ENCODE measurements at places on chromosomes 5 and 9. TPM values are rescaled to one million over a fixed set of nuclear protein-coding genes. Genes with fewer than 3 reads are reported as not detected.

GRCh38 chr9:94950579-94951323, 224.3 kb downstream of the AOPEP start:
- H3K27me3 ChIP-seq, result no peaks in the 10 kb centered on the region
- H3K27ac ChIP-seq, result no peak overlapping the region
- no peak overlapping the region for H3K4me3 ChIP-seq
- H3K4me1 ChIP-seq, result peaks cover 29% of the 10 kb centered on the region
- no peaks in the 10 kb centered on the region for H3K36me3 ChIP-seq
- DNase-seq, result peak; percentile 52

GRCh38 chr9:138065287-138065686, 187.7 kb downstream of the CACNA1B start:
- no peaks in the 10 kb centered on the region for H3K4me1 ChIP-seq
- no peak overlapping the region for H3K4me3 ChIP-seq
- peaks cover 10% of the 10 kb centered on the region for H3K27me3 ChIP-seq
- no peak overlapping the region for H3K27ac ChIP-seq

DNA sequence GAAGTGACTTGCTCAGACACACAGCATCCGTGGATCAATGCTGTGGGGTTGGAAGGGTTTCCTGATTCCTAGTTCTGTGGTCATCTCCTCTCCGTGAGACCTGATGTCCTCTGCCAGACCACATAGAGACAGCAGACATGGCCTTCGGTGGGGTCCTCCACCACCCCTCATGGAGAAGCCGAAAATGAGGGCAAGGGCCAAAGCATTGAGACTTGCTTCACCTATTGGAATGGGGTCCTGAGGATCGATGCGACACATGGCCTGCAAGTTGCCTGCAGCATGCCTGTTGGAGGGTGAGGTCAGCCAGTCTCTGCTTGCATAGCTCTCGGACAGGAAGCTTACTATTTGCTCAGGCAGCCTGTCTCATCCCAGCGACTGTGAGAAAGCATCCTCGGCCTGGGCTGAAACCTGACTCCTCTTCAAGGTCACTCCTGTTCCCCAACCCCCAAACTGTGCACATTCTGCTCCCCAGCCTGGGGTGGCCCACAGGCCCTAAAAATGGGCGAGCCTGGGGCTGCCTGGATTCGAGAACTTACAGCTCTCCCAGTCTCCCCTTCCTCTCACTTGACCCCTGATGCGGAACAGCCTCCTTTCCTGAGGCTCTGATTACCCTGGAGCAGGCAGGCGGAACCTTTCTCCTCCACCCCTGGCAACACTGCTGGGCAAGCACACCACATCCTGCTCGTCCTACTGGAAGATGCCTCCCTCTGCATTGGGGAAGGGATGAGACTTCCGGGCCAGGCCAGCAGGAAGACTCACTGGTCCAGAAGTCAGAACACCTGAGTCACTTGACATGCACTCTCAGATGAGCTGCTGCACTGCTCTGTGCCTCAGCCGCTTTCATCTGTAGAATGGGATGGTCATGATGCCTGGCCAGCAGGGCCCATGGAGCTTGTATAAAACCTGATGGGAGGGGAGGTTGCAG, 186.9 kb downstream of the RGS3 start:
- H3K4me3 ChIP-seq, result no peak overlapping the region
- H3K36me3 ChIP-seq, result no peaks in the 10 kb centered on the region
- peaks cover 18% of the 10 kb centered on the region for H3K4me1 ChIP-seq
- H3K27ac ChIP-seq, result peak overlapping the region; percentile 92

- peak overlapping the region; percentile 3 for H3K27ac ChIP-seq
- H3K4me3 ChIP-seq, result no peak overlapping the region
Measured at GRCh38 chr5:16539169-16539666, 73.6 kb upstream of the ZNF622 start.

DNA sequence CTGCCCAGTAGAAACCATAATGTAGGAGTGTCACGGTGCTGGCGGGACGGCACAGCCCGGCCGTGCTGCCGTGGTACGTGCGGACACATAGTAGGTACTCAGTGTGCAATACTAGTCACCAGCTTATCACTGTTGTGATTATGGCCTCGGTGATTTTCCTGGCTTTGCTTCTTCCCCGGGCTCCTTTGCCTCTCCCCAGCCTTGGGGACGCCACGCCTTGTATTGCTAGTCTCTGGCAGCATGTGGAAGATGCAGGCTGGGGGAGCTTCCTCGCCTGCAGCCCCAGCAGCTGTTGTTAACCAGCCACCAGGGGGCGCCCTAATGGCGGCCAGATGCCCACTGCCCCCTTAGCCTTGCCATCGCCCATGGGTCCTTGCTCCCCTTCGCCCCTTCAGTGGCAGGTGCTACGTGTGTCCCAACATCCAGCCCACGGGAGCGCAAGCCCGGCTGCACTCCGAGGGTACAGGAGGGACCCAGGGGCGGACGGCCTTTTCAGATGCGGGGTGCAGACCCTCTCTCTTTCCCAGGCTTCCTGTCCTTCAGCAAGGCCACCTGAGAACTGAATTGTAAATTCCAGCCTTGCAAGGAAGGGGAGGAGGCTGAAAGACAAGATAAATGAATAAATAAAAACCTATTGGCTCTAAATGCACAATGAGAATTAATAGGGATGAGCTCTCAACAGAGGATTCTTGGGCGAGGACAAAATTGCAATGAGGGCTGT, 8.0 kb downstream of the NTNG2 start:
- no peaks in the 10 kb centered on the region for H3K4me1 ChIP-seq
- peak; percentile 41 for DNase-seq
- H3K36me3 ChIP-seq, result no peaks in the 10 kb centered on the region
- peaks cover 16% of the 10 kb centered on the region for H3K27me3 ChIP-seq
- no peak overlapping the region for H3K27ac ChIP-seq
- H3K4me3 ChIP-seq, result no peak overlapping the region

GRCh38 chr9:98796364-98797101, at the start of gene ANKS6:
ANKS6 (minus strand) TSS chr9:98796555; CDS start chr9:98796491, 64 bp downstream.
- H3K4me1 ChIP-seq, result peaks cover 20% of the 10 kb centered on the region
- H3K27me3 ChIP-seq, result no peaks in the 10 kb centered on the region
- DNase-seq, result peak; percentile 75
- peak within 1 kb of the TSS; percentile 80 for H3K4me3 ChIP-seq
- H3K36me3 ChIP-seq, result no peaks in the 10 kb centered on the region

- DNase-seq, result peak; percentile 19
- H3K27me3 ChIP-seq, result no peaks in the 10 kb centered on the region
- peaks cover 28% of the 10 kb centered on the region for H3K4me1 ChIP-seq
- no peaks in the 10 kb centered on the region for H3K36me3 ChIP-seq
- H3K4me3 ChIP-seq, result no peak overlapping the region
- H3K27ac ChIP-seq, result no peak overlapping the region
Measured at GRCh38 chr9:18666348-18666747, 192.4 kb downstream of the ADAMTSL1 start.

- DNase-seq, result peak; percentile 39
- H3K4me1 ChIP-seq, result peaks cover 41% of the 10 kb centered on the region
- H3K27me3 ChIP-seq, result no peaks in the 10 kb centered on the region
- H3K36me3 ChIP-seq, result no peaks in the 10 kb centered on the region
- peak within 1 kb of the TSS; percentile 64 for H3K27ac ChIP-seq
- H3K4me3 ChIP-seq, result peak within 1 kb of the TSS; percentile 89
Measured at GRCh38 chr9:16870596-16871335, at the start of gene BNC2. BNC2 (minus strand) TSS chr9:16870670; CDS start chr9:16870648, 22 bp downstream.

GRCh38 chr9:115599898-115600297, 481.9 kb upstream of the TNC start:
- peaks cover 18% of the 10 kb centered on the region for H3K4me1 ChIP-seq
- H3K27me3 ChIP-seq, result no peaks in the 10 kb centered on the region
- no peak for DNase-seq
- H3K36me3 ChIP-seq, result no peaks in the 10 kb centered on the region

GRCh38 chr5:76084496-76085242, 1.5 kb downstream of the SV2C start:
- H3K4me1 ChIP-seq, result no peaks in the 10 kb centered on the region
- H3K36me3 ChIP-seq, result no peaks in the 10 kb centered on the region
- H3K27me3 ChIP-seq, result peaks cover 54% of the 10 kb centered on the region

GRCh38 chr5:165086465-165086864, 1581.0 kb downstream of the MAT2B start:
- H3K4me3 ChIP-seq, result no peak overlapping the region
- no peaks in the 10 kb centered on the region for H3K4me1 ChIP-seq
- no peaks in the 10 kb centered on the region for H3K36me3 ChIP-seq
- no peak overlapping the region for H3K27ac ChIP-seq
- no peaks in the 10 kb centered on the region for H3K27me3 ChIP-seq

GRCh38 chr5:44275908-44276307, 113.3 kb downstream of the FGF10 start:
- H3K27me3 ChIP-seq, result peaks cover 4% of the 10 kb centered on the region
- H3K4me1 ChIP-seq, result no peaks in the 10 kb centered on the region
- no peaks in the 10 kb centered on the region for H3K36me3 ChIP-seq

DNA sequence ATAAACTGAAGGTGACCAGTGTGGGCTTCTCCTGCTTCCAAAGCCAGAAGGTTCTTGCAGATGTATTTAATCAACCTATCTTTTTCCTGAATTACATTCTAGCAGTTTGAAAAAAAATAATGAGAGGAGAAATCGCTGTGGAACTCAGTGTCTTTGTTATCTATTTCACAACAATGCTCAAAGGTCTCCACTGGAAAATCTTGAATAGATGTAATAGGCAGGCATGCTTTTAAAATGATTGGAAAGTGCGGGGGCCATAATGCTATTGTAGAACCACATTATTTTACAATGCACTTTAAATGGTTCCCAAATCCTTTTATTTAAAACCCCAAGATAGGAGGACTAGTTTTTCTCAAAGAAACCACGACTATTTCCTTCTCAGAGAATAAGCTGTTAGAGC, 23.3 kb downstream of the ENC1 start:
- no peaks in the 10 kb centered on the region for H3K27me3 ChIP-seq
- H3K4me3 ChIP-seq, result no peak overlapping the region
- no peaks in the 10 kb centered on the region for H3K36me3 ChIP-seq

DNA sequence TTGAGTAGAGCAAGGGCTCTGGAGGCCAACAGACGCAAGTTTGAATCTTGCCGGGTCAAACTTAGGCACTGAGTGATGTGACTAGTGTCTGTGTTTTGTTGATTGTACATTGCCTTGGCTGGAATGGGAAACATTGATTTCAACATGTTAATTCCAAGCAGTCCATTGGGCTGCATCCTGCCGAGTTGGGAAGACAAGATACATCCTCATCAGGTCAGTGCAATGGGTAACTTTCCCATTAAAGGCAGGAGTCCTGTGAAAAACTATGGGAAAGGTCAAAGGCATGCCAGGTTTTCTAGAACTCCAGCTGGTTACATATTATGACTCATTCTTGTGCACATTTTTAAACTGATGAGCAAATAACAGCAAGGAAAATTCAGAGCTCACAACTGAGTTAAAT, 126.5 kb upstream of the ABCA1 start:
- peaks cover 27% of the 10 kb centered on the region for H3K4me1 ChIP-seq
- peak; percentile 68 for DNase-seq
- no peaks in the 10 kb centered on the region for H3K27me3 ChIP-seq
- no peak overlapping the region for H3K4me3 ChIP-seq

DNA sequence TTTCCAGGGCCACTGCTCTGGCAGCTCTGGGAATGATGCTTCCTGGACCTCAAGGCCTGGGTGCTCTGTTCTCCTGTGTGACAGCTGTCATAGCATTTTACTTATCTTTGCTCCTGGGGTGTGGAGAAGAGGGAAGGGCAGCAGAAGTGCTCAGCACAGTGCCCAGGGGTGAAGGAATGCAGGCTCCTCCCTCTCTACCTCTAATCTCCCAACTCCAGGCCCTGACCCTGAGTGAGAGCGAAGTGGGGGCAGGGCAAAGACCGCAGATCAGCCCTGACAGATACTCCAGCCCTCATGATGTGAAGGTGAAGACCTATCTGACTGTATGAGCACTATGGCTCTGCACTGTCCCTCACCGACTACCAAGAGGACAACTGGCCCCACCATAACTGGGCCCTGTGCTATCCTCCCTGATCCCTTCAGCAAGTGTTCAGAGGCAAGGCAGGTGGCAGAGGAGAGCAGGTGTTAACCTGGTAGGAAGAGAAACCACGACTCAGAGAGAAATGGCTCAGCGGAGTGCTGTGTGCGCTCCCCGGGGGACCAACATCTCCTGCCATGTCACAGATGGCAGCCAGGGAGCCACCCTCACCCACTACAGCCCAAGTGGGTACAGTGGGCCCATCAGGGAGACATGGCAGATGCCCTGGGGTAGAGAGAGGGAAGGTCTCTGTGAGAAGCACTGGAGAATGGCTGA, 16.8 kb downstream of the ACSL6 start:
- no peaks in the 10 kb centered on the region for H3K36me3 ChIP-seq
- no peak overlapping the region for H3K4me3 ChIP-seq
- H3K27ac ChIP-seq, result no peak overlapping the region
- no peak for DNase-seq
- no peaks in the 10 kb centered on the region for H3K4me1 ChIP-seq
- no peaks in the 10 kb centered on the region for H3K27me3 ChIP-seq

DNA sequence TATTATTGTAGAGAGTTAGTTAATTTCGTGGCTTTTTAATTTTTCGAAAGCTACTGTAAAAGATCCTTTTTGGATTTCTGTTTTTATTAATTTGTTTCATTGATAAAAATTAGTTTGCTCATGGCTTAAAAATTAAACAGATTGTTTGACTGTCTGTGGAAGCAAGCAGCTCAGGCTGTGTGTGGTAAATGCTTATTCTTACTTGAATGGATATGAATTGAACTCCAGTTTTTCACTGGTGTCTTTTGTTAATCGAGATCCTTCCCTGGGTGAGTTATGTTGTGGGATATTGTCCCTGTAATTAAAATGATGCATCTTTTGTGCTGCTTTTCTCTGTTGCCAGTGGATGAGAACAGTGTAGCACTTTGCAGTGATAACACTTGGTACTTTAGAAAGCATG, 75.3 kb downstream of the PIK3R1 start:
- no peak overlapping the region for H3K4me3 ChIP-seq
- H3K4me1 ChIP-seq, result peaks cover 5% of the 10 kb centered on the region
- no peak for DNase-seq
- H3K27ac ChIP-seq, result no peak overlapping the region
- H3K36me3 ChIP-seq, result no peaks in the 10 kb centered on the region

GRCh38 chr5:178057839-178058238, 55.5 kb upstream of the N4BP3 start:
- no peak overlapping the region for H3K27ac ChIP-seq
- no peaks in the 10 kb centered on the region for H3K4me1 ChIP-seq
- DNase-seq, result peak; percentile 1
- peaks cover 52% of the 10 kb centered on the region for H3K27me3 ChIP-seq
- H3K4me3 ChIP-seq, result no peak overlapping the region

GRCh38 chr9:98908897-98909634, 34.6 kb upstream of the COL15A1 start:
- H3K27ac ChIP-seq, result no peak overlapping the region
- H3K36me3 ChIP-seq, result no peaks in the 10 kb centered on the region
- H3K4me1 ChIP-seq, result no peaks in the 10 kb centered on the region
- no peak overlapping the region for H3K4me3 ChIP-seq

DNA sequence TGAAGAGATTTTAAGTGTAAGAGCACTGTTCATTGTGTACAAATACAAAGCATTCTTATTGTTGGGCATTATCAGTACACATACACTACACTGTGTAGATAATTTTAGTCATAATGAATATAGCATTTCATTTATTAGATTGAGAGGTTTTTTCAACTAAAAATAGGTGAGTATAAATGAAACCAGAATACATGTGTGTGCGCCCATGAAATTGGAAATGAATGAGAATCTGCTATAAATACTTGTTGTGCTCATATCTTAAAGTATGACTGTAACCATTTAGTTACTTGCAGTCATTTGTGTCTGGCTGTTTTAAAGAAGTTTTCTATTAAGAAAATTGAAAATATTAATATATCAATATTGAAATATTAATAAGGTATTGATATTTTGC, 189.0 kb upstream of the MEF2C start:
- no peaks in the 10 kb centered on the region for H3K36me3 ChIP-seq
- no peak overlapping the region for H3K4me3 ChIP-seq
- no peaks in the 10 kb centered on the region for H3K4me1 ChIP-seq
- DNase-seq, result no peak

The INSL4 gene
- total RNA-seq, result not detected

The AQP7 gene
- not detected for total RNA-seq

The CD274 gene
- 3.8 TPM for total RNA-seq

The OR13D1 gene
- not detected for total RNA-seq

The GRM6 gene
- total RNA-seq, result not detected

The PLAC8L1 gene
- total RNA-seq, result not detected

The ESM1 gene
- 21.0 TPM for total RNA-seq

All from PC-3 (cell line).